ENCODE measurements at places on chromosomes 13 and 19. TPM values are rescaled to one million over a fixed set of nuclear protein-coding genes. Genes with fewer than 3 reads are reported as not detected.

DNA sequence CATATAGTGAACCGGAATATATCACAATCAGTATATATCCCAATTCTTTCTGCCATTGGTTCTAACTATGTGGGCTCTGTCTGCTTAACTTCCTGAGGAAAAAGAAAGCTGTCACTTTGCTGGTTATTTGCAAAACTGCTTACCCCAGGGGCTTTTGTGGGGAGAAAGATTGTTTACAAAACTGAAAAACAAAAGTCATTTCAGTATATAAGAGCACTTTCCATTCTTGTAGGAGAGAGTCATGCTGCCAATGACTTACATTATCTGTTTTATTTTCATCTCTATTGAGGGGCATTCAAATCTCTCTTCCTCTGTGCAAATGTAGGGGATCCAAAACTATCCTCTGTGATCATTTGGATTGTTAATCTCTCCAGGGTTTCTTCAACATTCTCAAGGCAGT is 3.2 kb upstream of the HS6ST3 start:
- no peak for DNase-seq

DNA sequence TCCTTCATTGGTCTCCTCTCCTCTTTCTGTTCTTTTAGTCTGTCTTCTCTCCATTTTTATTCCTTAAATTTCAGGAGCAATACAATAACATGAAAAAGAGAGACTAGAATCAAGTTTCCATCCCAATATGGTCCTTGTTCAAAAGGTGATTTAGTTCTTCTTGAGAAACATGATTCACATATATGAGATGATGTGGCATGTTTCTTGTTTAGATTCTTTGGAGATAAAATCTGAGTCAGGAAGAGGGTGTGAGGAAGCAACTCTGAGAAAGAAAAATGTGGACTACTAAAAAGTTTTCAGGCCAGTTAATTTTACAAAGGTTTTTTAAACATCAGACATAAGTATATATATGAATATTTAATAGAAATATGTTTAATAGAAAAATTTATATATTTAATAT is 231.4 kb downstream of the OXGR1 start:
- DNase-seq, result no peak

DNA sequence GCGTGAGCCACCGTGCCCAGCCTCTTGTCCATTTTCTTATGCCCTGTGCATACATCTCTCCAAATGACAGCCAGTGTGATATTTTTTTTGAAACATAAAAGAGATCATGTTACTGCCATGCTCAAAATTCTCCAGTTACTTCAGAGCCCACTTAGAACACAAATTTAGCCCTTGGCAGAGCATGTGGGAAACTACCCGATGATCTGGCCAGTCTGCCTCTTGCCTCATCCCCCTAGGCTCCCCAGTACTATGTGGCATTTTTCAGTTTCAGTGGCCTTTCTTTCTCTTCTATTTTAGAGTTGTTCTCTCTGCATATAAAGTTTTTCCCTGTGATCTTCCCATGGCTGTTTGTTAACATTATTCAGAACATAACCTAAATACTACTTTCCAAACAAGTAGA is 323.0 kb downstream of the GPC5 start:
- DNase-seq, result no peak

- DNase-seq, result no peak
Observed at GRCh38 chr13:52127378-52127777, 1.5 kb downstream of the NEK5 start.

DNA sequence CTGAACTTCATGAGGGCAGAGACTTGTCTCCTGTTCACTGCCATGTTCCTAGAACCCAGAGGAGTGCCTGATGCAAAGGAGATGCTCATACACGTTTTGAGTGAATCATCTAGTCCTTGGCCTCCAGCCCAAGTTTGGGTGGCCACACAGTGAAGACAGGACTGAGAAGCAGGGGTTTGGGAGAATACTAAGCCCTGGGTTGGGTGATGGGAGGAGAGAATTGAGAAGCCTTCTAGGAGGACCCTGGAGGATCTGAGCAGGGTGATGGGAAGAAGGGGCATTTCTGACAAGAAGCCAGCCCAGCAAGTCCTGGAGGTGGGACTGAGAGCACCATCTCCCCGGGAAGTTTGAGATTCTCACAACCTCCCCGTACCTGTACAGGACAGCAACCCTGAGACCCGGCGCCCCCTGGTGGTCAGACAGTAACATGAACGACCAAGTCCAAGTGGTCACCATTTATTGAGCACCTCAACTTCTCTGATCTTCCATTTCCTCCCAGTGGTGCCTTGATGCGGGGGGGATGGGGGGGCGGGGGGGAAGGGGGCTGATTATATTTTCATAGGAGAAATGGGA is 11.0 kb downstream of the CTU1 start:
- peak; percentile 56 for DNase-seq

DNA sequence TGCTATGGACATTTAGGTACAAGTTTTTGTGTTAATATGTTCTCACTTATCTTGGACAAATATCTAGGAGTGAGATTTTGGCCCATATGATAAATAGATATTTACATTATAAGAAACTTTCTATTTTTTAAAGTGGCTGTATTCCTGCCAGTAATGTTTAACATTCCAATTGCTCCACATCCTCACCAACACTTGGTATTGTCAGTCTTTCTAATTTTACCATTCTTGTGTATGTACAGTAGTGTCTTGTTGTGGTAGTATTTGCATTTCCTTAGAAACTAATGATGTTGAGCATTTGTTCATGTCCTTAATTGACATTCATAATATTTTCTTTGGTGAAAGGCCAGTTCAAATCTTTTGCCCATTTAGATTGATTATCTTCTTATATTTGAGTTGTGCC is 171.4 kb upstream of the TSHZ3 start:
- no peak for DNase-seq

GRCh38 chr19:48646722-48647216 is 782 bp upstream of the CA11 start:
- no peak for DNase-seq

DNA sequence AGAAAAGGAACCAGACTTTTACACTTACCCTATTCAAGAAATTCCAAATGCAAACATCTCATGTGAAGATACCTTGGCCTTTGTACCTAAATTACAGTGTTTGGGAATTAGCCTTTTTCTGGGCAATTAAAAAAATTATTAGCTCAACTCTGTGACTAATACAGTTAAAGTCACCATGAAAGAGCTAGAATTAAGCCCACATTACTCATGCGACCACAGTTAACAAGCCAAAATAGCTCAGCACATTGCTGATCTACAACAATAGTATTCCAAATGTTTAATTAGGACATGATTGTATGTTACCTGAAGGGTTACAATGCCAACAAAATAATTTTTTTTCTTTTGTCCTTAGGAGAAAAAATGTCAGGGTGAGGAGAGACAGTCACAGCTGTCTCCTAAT is 263.6 kb upstream of the GPC6 start:
- no peak for DNase-seq

GRCh38 chr13:110643324-110643723 is 28.0 kb downstream of the NAXD start:
- DNase-seq, result no peak

DNA sequence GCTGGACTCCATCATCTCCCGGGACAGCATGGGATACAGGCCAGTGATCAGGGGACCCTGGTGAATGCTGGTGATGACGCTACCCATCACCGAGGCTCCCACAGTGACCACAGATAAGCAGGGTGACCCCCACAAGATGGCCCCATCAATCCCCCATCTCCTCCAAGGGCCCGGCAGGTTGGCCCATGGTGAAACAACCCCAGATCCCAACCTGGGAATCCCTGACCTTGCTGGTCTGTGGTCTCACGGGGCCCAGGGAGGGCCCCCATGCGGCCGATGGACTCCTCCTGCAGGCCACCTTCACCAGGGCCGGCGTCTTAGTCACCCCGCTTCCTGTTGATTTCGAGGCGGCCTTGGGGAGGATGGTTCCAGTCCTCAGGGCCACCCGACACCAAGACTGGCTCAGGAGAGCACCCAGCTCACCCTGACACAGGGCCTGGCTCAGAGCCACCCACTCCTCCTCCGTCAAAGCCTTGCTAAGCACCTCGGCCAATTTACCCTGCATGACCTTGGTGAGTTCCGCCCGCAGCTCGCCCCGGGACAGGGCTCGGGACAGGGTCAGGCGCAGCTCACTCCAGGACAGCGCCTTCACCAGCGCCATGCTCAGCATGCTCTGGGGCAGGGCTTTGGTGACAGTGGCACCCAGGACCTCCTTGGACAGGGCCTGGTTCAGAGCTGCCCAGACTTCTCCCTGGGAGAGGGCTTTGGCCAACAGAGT is 10.0 kb downstream of the IQCN start:
- DNase-seq, result peak; percentile 7

GRCh38 chr19:4229179-4229931 is at the start of gene EBI3:
Gene EBI3, plus strand, starts transcription at chr19:4229523. Its CDS starts 28 bp downstream, at chr19:4229551.
- DNase-seq, result no peak

DNA sequence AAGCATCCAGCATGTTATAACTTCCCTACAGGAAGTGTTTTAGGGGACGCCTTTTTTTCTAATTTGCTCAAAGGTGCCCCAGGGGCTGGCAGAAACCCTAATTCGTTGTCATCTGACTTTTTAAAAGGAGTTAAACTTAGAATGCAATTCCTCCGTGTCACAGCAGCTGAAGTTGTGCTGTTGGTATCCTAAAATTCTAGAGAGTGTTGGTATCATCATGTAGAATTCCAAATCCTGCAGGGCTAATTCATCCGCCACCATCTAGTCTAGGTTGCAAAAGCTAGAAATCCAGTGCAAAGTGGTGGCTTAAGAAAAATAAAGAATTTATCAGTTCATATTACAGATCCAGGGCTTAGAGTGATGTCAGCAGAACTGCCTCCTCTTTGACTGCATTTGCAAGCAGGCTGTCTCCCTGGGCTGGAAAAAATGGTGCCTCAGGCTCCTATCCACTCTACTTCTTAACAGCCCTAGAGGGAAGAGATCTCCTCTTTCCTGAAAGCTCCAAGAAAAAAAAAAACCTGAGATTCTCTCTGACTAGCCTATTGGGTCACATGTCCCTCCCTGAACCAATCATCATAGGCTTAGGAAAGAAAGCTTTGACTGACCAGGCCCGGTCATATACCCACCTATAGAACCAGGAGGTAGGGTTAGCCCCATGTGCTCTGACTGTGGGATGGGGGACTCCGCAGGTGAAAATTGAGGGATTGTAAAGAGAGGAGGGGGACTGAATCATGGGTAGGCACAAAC is 73.0 kb downstream of the MAP4K1 start:
- peak; percentile 66 for DNase-seq

DNA sequence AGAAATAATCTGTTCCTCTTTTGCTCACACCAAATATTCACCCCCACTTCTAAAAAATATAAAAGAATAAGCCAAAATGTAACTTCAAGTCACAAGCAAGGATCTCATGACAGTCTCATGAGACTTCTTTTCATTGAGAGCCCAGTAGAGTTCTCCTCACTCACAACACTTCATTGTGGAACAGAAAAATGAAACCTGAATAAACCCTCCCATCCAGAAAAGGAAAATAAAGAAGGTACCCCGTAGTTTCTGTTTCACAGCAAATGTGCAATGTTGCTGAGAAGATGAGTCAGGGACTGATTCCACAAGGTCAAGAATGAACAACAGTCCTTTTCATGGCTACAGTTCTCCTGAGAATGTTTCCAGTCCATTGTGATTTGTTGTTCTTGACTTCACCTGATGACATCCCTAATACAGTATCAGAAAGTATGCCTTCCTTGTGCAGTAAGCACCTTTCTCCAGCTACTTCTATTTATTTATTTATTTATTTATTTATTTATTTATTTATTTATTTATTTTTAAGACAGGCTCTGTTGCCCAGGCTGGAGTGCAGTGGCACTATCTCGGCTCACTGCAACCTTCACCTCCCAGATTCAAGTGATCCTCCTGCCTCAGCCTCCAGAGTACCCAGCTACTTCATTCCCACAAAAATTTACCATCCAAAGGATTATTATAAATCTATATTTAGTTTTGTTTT is 6.4 kb upstream of the ZNF841 start:
- DNase-seq, result no peak

GRCh38 chr13:57583529-57583928 is 48.0 kb upstream of the PCDH17 start:
- no peak for DNase-seq

DNA sequence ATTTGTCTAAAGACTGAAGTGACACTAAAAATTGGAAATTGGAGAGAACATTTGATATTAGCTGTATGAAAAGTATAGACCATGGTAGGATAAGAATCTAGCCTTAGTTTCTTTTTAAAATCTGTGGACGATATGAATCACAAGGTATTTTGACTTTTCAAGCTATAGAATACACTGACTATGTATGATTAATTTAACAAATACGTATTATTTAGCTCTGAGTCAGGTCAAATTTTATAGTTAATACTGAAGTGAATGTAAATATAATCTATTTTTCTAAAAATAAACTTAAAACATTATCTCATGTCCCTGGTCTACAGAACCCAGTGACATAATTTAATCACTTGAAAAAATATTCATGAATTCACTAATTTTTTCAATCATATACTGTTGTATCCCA is 795.6 kb upstream of the SLITRK1 start:
- DNase-seq, result no peak

DNA sequence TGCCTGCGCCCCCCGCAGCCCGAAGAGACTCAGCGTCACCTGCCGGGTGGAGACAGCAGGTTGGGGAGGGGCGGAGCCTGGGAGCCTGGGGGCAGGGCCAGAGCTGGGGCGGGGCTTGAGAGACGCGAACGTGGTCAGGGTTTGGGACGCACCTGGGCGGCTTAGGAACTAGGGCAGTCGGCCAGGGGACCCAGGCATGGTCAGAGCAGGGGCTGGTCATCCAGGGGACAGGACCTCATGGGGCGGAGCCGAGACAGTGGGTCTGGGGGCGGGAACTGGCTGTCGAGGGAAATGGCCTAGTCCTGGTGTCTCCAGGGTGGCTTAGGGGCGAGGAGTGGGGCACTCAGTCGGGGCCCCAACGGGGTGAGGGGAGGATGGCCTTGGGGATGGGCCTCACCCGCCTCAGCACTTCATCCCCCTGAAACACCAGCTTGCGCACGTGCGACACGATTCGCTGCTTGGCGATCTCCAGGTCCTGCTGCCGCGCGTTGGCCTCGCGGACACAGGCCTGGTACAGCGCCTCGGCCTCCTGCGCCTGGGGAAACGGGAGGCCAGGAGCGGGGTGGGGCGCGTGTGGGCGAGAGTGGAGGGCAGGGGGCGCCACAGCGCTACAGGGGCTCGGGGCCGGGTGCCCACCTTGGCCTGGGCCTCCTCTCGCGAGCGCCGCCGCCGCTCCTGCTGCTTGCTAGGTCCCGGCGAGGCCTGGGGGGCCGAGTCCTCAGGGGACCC is 5.8 kb downstream of the GMIP start:
- no peak for DNase-seq

- DNase-seq, result peak; percentile 52
Observed at GRCh38 chr13:99380921-99381645, 73.9 kb upstream of the GPR183 start.

GRCh38 chr13:48146122-48146521 is 51.2 kb upstream of the MED4 start:
- no peak for DNase-seq

GRCh38 chr13:24253520-24254145 is 55.7 kb upstream of the C1QTNF9 start:
- no peak for DNase-seq

B3GLCT gene
- total RNA-seq, result 5.2 TPM

CRX gene
- not detected for total RNA-seq

KLK12 gene
- total RNA-seq, result not detected

ZFR2 gene
- total RNA-seq, result 3.1 TPM

PRODH2 gene
- not detected for total RNA-seq

LILRB1 gene
- 0.64 TPM for total RNA-seq

RNF17 gene
- not detected for total RNA-seq

NLRP11 gene
- total RNA-seq, result not detected

ZNF20 gene
- total RNA-seq, result 7.4 TPM

C1QTNF9 gene
- total RNA-seq, result not detected

DIRAS1 gene
- total RNA-seq, result not detected

KLK14 gene
- not detected for total RNA-seq
